T-helper 9 cell (primary cell): ENCODE measurements at places on chromosomes 7 and 10.

GRCh38 chr10:47348661-47349470 lies 703 bp downstream of the RBP3 start:
- DNase-seq: no peak

DNA sequence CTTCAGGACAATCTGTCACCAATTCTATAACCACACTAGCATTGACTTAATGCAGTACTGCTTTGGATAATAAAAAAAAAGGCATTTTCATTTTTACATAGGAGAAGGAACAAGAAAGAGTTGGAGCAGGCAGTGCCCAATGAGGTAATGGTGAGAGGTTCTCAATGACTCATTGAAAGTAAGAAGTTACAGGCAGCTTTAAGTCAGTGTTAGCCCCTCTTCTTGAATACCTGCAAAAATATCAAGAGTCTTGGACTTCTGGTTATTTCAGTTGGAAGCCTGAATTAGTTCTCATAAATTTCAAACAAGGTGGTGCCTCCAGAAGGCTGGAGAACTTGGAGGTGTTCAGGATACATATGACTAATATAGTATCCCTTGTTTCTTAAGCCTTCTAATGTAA lies 422.5 kb downstream of the HTR7 start:
- DNase-seq: no peak

DNA sequence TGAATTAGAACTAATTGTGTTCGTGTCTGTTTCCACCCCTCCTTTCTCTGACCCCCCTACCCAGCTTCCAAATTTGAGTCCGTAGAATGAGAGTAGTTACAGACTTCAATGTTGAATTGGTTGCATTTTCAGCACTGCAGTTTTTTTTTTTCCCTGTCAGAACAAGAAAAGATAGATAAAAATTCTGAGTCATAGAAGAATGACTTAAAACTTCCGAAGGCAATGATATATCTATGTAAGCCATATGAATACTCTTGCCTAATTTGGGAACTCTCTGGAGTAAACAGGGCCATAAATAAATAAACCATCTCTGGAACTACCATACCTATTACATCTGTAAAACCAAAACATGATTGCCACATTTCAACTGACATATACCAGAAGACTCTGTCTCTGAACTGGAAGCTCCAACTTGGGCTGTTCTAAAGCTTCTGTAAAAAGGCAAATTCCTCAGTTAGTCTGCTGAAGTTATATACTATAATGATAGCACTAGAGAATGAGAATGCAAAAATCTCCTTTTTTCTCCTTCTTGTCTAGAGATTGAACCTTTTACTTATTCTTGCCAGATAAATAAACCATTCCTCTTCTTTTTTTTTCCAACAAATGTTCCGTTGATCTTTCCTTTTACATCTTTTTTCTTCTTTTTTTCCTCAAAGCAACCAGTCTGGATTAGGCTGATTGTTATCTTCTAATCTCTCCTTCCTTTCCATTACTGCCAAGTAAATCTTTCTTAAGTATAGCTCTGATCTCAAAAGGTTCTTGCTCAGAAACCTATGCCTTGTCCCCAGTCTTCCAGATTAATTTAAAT lies 23.5 kb downstream of the VCL start:
- no peak for DNase-seq

DNA sequence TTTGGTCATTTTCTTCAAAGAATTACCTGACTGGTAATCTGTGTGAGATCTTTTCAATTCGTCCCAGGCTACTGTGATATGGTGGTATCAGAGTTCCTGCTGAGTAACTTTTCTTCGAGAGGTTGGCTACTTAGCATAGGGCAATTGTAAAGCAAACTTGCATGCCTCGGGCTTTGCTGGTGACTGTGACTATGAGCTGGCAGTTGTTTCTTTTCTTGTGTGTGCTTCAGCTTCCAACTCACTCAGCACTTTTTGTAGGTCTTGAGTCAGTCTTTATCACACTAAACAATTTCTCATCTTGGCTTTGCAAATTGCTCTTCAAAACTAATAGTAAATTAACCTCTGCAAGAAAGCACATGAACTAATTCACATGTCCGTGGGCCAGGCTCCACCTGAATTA lies 44.3 kb downstream of the PRR15 start:
- no peak for DNase-seq

DNA sequence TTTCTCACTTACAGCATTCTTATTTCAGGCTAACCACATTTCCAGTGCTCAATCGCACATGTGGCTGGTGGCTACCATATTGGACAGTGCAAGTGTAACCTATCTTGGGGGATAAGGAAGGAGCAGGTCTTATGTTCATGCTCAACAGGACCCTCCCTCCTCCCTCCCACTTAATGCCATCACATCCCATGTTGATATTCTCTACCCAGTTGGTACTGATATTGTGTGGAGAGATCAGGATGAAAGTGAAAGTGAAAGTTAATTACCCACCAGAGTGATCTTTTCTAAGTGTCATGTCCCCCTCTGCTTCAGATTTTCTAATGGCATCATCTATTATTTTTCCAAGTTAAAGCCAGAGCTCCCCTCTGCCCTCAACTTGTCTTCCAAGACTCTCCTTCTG lies 91.6 kb downstream of the BMPER start:
- DNase-seq: no peak
